ENCODE measurements at places on chromosomes 4 and X.

GRCh38 chrX:74133156-74133796 lies 170.7 kb upstream of the ZCCHC13 start:
- peak; percentile 62 for DNase-seq

DNA sequence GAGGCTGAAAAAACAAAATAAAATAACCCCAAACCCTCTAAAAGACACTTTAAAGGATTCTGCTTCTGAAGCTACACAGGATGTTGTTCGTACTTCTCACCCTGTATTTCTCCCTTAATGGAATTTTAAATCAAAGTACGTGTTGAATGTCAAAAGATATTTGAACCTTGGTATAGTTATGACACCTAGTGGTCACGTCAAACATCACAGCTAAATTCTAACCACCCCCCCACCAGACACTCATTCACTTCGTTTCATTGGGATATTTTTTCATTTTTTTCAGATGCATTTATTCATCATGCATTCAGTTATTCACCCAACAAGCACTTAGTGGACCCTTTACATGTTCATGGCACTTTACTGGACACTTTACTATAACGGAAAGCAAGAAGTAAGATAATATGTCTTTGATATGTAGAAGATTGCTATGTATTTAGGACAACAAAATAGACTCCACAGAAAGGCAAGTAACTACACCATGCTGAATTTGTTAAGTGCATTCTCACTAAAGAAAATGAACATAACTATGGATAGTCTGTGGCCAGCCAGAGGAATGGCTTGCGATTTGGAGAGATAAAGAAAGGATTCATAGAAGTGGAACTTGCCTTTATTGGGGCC lies 62.5 kb upstream of the GPR174 start:
- DNase-seq = peak; percentile 47

- DNase-seq = no peak
These were observed 99.7 kb downstream of the ATXN3L start for GRCh38 chrX:13219991-13220764.

DNA sequence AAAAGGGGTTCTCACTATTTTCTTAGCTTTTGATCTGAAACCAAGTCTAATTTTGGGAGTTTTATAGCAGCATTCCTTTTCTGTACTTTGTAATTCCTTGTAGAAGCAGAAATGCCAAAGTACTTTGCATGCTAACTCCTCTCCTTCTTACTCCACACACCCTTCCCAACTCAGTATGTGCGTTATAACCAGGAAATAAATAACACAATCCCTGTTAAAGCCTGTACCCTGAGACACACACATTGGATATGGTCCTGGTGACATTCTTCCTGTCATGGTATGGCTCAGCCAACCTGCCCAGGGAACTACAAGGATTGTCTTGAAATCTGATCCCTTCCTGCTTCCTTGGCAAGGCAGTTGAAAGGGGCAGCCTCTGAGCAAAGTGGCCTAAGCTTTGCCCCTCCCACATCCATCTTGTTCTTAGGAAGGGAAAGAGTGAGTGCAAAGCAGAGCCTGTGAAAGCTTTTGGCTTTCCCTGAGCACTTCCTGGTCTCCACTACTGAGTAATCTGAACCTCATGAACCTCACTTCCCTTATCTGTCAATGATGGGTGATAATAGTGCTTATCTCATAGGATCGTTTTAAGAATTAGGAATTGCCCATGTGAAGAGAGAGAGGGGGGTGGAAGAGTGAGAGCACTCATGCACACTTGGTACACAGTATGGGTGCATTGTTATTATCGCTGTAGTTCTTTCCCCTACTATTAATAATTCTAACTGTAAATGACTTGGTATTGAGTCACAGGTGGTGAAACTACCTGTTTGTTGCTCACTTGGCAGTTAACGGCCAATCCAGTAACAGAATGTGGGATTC lies 109.3 kb downstream of the AFF2 start:
- no peak for DNase-seq

DNA sequence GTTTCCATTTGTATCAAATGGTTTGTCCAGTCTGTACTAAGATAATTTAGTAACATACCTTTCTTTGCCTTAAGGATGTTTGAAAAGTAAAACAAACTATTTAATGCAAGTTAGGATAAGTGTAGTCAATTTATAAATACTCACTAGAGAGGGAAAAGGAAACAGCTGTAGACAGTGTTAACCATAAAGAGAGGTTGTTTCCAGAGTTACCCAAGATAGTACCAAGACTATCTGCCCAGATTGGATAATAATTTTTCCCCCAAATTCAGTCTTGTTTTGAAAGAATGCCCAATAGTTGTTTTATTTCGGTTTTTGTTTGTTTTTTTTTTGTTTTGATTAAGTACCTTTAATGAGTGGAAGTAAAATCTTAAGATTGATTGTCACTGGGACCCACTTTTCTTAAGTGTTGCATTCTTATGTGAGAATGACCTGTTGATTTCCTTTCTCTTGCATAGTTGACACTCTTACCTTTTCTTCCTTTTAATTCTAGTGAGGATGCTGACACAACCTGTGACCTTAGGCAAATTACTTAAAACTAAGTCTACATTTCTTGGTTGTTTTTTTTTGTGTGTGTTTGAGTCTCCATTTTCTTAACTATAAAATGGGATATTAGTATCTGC lies 12.8 kb downstream of the AFF1 start:
- DNase-seq = no peak

GRCh38 chrX:1011691-1012283 lies 200.7 kb downstream of the CRLF2 start:
- DNase-seq = no peak

- no peak for DNase-seq
These were observed 645 bp downstream of the APLN start for GRCh38 chrX:129653971-129654651.

GRCh38 chrX:12954981-12955380 lies 19.9 kb upstream of the TMSB4X start:
- DNase-seq = peak; percentile 18

- DNase-seq = no peak
These were observed 66.1 kb downstream of the CDS1 start for GRCh38 chr4:84648863-84649647.

GRCh38 chrX:56785442-56785841 lies 56.4 kb downstream of the NBDY start:
- DNase-seq = no peak

- DNase-seq = no peak
These were observed 601.1 kb downstream of the ANKRD50 start for GRCh38 chr4:124111411-124111810.

DNA sequence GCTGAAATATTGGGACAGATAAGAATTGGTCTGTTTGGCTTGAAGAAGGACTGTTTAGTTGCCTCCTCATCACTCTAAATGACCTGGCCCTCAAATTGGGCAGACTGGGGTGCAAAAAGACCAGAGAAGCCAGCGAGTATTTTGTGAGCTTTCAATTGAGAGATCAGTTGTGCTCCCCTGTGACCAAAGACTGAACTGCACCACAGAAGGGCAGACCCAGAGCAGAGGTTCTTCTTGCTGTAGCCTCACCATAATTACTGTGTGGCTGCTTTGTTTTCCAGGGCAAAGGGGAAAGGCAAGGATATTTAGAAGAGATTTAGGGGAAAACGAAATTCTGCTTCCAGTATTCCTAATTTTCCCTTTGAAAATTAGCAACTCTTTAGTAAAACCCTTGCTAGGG lies 104.0 kb upstream of the MBNL3 start:
- DNase-seq = peak; percentile 12

DNA sequence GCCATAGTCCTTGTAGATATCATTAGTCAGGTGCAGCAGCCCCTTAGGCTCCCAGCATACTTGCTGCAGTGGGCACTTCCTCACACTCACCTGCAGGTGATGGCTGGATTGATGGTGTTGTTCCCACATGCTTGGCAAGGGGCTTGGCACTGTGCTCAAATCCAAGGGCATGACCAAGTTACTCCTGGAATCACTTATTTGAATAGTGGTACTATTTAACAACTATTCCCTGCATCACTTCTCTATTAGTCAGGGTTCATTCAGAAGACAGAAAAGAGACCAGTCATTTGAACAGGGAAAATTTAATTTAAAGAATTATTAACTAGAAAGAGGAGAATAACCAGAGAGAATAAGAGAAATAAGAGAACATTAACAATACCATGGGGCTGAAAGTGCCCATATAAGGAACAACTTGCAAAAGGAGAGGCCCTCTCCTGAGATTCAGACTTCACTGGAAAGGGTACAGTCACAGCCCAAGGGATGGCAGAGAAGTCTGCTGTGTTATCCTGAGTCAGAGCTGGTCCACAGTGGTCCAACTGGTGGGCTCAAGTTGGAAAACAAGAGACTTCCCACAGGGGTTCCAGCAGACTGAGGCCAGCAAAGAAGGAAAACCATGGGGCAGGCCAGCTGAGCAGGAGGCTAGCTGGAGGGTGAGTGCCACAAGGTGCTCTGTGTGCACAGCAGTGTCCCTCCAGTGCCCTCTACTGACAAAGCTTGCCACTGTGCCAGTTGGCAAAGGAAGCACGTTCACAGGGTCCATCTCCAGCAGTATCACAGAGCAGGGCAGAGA lies 9.8 kb downstream of the SPP1 start:
- peak; percentile 32 for DNase-seq

DNA sequence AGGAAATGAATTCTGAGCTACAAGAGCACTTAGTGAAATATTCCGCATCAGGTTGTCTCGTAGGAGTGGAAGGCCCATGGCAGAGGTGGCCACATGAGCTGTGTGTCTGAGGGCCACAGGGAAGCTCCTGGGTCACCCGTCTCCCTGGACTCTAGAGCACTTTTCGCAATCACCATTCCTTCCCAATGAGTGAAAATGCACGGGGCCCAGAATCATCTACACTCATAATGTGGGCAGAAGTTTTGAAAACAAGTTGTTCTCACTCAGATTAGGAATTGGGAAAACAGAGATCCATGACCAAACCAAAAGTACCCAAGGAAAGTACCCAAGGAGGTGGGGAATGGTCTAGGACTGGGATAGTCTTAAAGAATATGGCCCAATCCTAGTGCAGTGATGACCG lies 94.4 kb downstream of the SCD5 start:
- no peak for DNase-seq
